ENCODE measurements at places on chromosomes 12 and 14.

DNA sequence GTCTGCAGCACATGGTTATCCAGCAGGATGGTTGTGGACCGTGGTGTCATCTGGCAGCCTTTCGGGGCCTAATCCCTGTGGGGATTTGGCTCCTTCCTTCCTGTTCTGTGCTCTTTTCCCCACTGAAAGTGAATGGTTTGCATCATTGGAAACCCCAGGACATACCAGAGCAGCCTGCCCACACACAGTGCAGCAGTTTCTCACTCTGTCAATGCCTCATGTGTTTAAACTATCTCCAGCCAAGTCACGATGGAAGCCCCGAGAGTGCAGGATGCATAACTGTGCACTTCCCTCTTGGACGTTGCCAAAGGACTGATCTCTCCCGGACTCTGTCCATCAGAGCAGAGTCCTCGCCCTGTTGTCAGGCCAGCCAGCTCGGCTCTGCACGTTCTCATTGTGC, 29.0 kb upstream of the AMN start:
- peak; percentile 96 for DNase-seq

GRCh38 chr14:102928412-102929240, 6.2 kb downstream of the AMN start:
- peak; percentile 47 for DNase-seq

GRCh38 chr12:88420457-88420856, 159.8 kb downstream of the KITLG start:
- peak; percentile 95 for DNase-seq

DNA sequence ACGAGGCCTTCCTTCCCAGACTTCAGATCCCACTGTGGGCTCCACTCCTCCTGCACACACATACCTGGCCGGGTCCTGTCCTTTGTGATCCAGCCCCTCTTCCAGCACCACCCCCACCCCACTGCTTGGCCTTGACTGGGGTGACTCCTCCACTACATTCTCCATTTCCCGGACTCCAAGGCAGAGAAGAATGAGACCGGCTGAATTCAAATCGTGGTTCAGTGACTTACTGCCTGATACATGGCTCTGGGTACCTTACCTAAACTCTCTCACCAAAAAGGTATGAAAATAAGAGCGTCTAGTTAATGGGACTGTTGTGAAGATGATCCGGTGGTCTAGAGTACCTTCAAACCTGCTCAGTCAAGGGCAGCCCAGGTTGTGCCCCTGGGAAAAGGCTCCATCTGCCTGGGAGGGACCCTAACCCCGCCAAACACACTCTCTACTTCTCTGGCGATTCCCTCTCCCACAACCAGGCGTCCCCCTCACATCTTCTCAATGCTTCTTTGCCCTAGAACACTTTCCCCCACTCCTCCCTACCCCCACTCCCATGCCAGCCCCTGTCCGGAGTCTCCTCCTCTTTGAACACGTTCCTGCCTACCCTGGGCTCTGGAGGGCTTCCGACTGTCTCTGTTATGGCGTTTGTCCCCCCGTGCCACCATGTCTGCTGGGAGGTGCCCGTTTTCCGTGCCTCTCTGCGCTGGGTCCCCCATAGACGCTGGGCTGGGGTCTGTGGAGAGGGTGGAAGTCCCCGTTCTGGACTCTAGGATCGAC, 1.5 kb upstream of the ZBTB42 start:
- peak; percentile 54 for DNase-seq

DNA sequence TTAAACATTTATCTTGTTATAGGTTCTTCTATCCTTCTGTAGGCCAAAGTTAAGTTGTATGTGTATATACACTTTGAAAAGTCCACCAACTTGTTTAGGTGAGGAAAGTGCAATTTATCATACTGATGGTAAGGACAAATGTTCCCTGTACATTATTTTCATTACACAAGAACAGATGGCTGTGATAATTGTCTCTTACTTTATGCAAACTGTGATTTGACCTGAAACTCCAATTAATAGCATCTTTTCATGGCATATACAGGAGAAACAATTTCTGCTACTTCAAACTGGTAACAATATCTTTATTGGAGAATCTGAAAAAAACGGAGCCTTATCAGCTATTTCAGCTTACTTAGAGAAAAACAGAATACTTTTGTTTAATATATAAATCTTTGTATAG, 5.6 kb downstream of the TRIM9 start:
- DNase-seq, result no peak

DNA sequence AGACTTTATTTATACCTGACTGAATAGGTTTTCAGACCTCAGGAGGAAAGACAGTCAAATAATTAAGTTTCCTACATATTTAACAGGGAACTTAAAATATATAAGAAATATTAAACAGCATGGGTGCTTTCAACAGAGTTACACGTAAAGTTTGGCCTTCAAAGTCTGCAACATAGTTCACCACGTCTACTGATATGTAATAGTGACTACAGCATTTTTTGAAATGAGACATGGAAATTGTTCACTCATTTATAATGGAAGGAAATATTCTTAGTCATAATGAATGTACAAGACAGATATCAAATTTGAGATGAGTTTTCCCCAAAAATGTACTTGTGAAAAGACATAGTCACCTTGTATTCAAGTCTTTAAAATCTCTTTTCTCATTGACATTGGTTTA, 56.7 kb upstream of the KCNMB4 start:
- DNase-seq, result no peak

DNA sequence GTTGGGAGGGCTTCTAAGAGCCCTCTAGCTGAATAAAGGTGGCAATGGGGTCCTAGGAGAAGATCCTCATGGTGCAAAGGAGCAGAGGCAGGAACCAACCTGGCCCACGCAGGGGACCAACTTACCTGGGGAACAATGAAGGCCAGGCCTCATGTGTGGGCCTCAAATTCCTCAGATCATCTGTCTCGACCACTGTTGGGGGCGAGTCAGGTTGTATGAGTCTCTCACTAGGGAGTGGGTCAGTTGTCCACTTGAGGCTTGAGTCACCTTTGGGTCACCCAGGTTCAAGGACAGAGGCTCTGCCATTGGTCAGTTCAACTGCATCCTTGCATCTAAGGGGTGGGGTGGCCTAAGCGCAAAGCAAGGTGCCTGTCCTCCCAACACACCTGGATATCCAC, 43.7 kb upstream of the BDKRB2 start:
- DNase-seq, result no peak

GRCh38 chr12:14795028-14795448, 8.2 kb downstream of the WBP11 start:
- no peak for DNase-seq

GRCh38 chr14:98445718-98446117, 826.3 kb downstream of the BCL11B start:
- DNase-seq, result no peak

- peak; percentile 89 for DNase-seq
These were observed 145.7 kb downstream of the NUAK1 start for GRCh38 chr12:105992849-105993740.

GRCh38 chr14:25110106-25110505, 60.2 kb upstream of the STXBP6 start:
- peak; percentile 43 for DNase-seq

DNA sequence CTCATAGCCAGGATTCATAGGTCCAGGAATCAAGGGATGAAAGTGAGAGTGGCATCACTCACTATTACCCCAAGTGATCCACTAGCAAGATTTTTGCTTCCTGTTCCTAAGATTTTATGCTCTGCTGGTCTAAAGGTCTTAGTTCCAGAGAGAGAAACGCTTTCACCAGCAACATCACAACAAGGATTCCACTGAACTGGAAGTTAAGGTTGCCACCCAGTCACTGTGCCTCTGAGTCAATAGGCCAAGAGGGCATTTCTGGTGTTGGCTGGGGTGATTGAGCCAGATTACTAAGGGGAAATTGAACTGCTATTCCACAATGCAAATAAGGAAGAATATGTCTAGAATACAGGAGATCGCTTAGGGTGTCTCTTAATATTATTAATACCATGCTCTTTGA, 142.5 kb upstream of the ARID2 start:
- DNase-seq, result no peak

All from fibroblast of upper back skin (primary cell).